PC-9 (cell line): ENCODE measurements at places on chromosomes 6 and 20.

- no peak for DNase-seq
- H3K4me1 ChIP-seq = peaks cover 25% of the 10 kb centered on the region
- no peak overlapping the region for H3K4me3 ChIP-seq
- H3K27ac ChIP-seq = no peak overlapping the region
- H3K36me3 ChIP-seq = no peaks in the 10 kb centered on the region
Observed at GRCh38 chr20:3800878-3801260, 4.8 kb downstream of the CDC25B start.

DNA sequence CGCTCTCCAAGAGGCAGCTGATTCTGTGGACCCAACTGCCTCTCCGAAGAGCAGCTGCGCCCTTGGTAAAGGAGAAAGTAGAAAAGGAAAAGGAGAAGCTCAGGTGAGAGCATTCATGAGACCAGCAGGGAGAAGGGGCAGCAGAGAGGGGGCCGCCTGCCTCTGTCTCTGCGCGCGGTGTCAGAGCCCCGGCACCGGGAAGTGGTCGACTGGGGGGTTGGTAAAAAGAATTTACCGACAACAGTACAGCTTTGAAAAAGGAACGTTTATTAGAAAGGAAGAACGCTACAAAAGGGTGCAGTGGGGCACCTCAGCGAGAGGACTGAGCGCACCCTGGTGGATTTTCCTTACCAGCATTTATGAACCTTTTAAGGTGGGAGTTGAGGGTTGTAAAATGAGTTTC lies 61.9 kb downstream of the GPR6 start:
- peak overlapping the region; percentile 9; the same call in 1 of the 2 replicates for H3K4me3 ChIP-seq
- H3K36me3 ChIP-seq = no peaks in the 10 kb centered on the region
- H3K4me1 ChIP-seq = peaks cover 12% of the 10 kb centered on the region
- no peak overlapping the region for H3K27ac ChIP-seq
- DNase-seq = no peak

DNA sequence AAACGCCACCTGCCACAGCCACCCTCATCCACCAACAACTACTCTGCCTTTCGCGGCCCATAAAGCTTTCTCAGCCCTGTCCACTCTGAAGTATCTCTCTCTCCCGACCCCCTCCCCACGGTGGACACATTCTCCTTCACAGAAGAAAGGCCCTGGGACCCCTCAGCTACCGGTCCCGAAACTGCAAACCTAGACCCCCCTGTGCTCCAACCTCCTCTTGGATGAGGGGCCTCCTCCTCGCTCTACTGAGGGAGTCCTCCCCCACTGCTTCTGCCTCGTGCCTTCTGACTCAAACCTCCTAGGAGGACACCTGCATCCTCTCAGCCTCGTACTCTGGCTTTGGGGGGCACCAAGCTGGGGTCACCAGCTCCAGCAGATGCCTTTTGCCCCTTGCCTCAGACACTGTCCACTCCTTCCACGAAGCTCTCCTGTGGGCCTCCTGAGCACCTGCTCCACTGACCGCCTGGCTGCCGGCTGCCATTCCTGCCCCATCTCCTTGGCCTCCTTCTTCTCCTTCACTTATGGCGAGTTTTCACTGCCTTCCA lies 24.9 kb downstream of the RNASET2 start:
- no peak overlapping the region for H3K4me3 ChIP-seq
- DNase-seq = no peak
- no peak overlapping the region for H3K27ac ChIP-seq
- H3K4me1 ChIP-seq = no peaks in the 10 kb centered on the region

DNA sequence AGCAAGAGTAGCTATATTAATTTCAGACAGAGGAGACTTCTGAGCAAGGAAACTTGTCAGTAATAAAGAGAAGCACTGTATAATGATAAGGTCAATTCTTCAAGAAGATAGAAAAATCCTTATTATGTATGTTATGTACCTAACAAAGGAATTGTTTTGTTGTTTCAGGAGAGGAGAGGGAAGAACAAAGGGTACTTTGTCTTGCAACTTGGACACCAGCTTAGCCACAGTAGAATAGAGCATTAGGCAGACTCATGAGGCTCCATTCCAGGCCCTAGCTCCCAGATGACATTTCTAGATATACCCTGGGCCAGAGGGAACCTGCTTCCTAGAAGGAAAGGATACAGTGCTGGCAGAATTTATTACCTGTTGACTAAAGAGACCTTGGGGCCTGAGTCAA lies 6.5 kb upstream of the NUS1 start:
- H3K27me3 ChIP-seq = no peaks in the 10 kb centered on the region
- H3K36me3 ChIP-seq = no peaks in the 10 kb centered on the region
- DNase-seq = no peak
- no peak overlapping the region for H3K27ac ChIP-seq
- no peak overlapping the region for H3K4me3 ChIP-seq

- no peaks in the 10 kb centered on the region for H3K4me1 ChIP-seq
- H3K27me3 ChIP-seq = peaks cover 53% of the 10 kb centered on the region
- no peak overlapping the region for H3K4me3 ChIP-seq
- H3K36me3 ChIP-seq = no peaks in the 10 kb centered on the region
- no peak overlapping the region for H3K27ac ChIP-seq
Observed at GRCh38 chr20:21534453-21534852, 20.6 kb upstream of the NKX2-2 start.
